ENCODE measurements at places on chromosomes 2 and 18.

DNA sequence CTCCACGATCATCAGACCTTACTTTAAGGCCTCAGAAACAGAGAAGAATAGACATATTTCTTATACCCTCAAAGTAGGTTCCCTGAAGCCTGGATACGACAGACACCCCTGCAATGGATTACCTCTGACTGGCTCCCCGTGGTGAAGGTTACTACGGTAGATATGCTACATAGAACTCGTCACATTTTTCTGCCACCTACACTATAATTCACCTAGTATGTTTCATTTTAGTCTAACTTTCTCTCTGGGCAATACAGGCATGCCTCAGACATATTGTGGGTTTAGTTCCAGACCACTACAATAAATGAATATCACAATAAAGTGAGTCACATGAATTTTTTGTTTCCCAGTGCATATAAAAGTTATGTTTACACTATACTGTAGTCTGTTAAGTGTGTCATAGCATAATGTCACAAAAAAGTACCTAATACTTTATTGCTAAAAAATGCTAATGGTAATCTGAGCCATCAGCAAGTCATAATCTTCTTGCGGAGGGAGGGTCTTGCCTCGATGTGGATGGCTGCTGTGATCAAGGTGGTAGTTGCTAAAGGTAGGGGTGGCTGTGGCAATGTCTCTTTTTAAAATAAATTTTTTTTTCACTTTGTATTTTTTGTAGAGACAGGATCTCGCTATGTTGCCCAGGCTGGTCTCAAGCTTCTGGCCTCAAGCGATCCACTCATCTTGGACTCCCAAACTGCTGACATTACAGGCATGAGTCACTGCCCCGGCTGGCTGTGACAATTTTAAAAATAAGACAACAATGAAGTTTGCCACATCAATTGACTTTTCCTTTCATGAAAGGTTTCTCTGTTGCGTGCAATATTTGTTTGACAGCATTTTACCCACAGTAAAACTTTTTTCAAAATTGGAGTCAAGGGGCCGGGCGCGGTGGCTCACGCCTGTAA lies 64.6 kb downstream of the TGIF1 start:
- H3K27me3 ChIP-seq: no peaks in the 10 kb centered on the region
- H3K27ac ChIP-seq: no peak overlapping the region
- DNase-seq: no peak
- no peaks in the 10 kb centered on the region for H3K4me1 ChIP-seq
- no peaks in the 10 kb centered on the region for H3K36me3 ChIP-seq

DNA sequence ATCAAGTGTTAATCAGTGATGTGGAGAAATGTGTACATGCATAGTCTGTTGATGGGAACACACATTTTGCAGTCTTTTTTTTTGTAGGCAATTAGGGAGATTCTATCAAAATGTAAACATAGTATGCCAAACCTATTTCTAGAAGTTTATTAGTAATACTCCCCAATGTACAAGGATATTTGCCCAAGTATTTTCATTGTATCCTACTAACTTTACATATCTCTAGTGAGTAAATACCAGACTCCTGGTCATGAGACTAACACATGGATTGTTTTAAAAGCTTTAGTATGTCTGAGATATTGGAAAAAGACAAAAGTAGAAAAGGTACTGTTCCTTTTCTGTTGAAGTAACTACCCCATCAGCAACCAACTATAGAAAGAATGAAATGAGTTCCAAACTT lies 513.0 kb downstream of the PTPRM start:
- no peak overlapping the region for H3K27ac ChIP-seq
- H3K36me3 ChIP-seq: no peaks in the 10 kb centered on the region
- no peaks in the 10 kb centered on the region for H3K27me3 ChIP-seq
- H3K4me1 ChIP-seq: peaks cover 2% of the 10 kb centered on the region
- no peak overlapping the region for H3K4me3 ChIP-seq
- DNase-seq: no peak

- DNase-seq: no peak
- no peaks in the 10 kb centered on the region for H3K36me3 ChIP-seq
- no peaks in the 10 kb centered on the region for H3K4me1 ChIP-seq
- H3K4me3 ChIP-seq: no peak overlapping the region
- no peak overlapping the region for H3K27ac ChIP-seq
- H3K27me3 ChIP-seq: no peaks in the 10 kb centered on the region
Measured at GRCh38 chr2:105324732-105325131, 4.8 kb downstream of the TGFBRAP1 start.

DNA sequence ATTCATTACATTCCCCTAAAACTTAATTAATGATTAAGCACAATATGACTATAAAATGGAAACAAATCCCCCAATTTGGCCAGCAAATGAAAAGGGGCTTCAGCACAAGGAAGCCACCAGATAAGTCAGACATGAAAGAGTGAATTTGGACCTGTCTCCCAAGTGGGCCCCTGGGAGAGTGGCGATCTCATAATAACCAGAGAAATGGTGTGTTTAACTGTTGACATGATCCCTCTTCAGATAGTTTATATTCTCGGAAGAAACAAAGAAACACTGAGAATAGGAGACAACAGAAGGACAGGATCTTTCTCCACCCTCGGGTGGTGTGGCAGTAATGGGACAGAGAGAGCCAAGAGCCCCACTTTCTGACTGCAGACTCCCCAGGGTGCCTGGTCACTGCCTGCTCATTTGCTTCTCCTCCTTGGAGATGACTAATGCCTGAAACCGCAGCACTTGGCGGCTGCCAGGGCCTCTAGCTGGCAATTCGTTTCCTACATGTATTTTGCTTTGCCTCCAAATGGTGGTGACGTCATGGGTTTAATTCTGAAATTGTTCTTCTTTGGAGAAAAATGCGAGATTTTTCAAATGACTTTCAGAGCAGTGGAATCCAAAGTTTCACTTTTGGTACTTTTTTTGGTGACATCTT lies 46.4 kb upstream of the SPP2 start:
- H3K27me3 ChIP-seq: no peaks in the 10 kb centered on the region
- no peaks in the 10 kb centered on the region for H3K36me3 ChIP-seq
- DNase-seq: no peak
- no peaks in the 10 kb centered on the region for H3K4me1 ChIP-seq

DNA sequence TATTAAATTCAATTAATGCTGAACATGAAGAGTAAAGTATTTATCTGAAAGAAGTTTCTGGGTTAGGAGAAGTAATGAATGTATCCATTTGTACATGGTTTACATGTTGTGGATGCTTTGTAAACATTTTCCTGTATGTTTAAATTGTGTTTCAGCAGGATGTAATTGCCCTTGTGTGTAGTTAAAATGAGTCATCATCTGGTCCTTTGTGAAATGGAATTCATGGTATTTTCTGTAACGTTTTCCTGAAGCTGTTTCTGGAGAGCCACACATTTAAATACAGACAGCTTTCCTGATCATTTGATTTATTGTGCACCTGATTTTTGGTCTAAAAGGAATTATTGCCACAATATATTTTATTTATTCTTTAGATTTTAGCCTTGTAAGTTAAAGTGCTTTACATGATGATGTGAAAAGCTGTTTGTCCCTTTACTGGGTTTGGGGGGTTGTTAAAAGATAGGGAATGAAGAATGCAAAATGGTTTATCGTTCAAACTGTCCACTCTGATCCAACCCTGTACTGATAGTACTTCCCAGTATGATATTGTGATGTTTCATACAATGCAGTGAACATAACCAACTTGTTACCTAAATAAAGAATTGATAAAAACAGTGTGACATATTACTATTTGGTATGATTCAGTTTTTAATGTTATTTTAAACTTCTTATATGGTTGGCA lies 41.7 kb upstream of the SLC3A1 start:
- DNase-seq: no peak
- H3K4me3 ChIP-seq: no peak overlapping the region
- no peak overlapping the region for H3K27ac ChIP-seq
- H3K27me3 ChIP-seq: no peaks in the 10 kb centered on the region
- H3K4me1 ChIP-seq: no peaks in the 10 kb centered on the region

DNA sequence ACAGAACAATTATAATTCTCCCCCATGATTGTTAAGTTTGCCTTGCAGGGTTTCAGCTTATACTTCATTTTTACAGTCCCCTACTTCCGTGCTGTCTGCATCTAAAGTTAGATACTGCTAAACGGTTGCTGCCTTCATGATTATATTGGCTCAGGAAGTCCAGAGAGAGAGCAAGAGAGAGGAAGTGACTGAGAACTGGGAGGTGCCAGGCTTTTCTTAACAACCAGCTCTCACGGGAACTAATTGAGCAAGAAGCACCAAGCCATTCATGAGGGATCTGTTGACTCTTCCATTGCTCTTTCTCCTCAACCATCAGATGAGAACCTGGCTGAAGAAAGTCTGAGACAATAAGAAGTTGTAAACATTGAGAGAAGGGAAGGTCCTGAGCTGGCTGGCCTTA lies 125.5 kb upstream of the SIX2 start:
- no peaks in the 10 kb centered on the region for H3K36me3 ChIP-seq
- no peaks in the 10 kb centered on the region for H3K4me1 ChIP-seq
- H3K27ac ChIP-seq: no peak overlapping the region
- H3K4me3 ChIP-seq: no peak overlapping the region
- no peaks in the 10 kb centered on the region for H3K27me3 ChIP-seq

GRCh38 chr2:88160517-88160916 lies 9.6 kb upstream of the THNSL2 start:
- H3K27ac ChIP-seq: no peak overlapping the region
- DNase-seq: no peak
- H3K27me3 ChIP-seq: no peaks in the 10 kb centered on the region
- H3K4me3 ChIP-seq: no peak overlapping the region

GRCh38 chr2:237863689-237864443 lies 4.4 kb downstream of the RAMP1 start:
- no peaks in the 10 kb centered on the region for H3K36me3 ChIP-seq
- DNase-seq: no peak
- H3K27me3 ChIP-seq: peaks cover 12% of the 10 kb centered on the region
- no peak overlapping the region for H3K27ac ChIP-seq
- H3K4me3 ChIP-seq: no peak overlapping the region

DNA sequence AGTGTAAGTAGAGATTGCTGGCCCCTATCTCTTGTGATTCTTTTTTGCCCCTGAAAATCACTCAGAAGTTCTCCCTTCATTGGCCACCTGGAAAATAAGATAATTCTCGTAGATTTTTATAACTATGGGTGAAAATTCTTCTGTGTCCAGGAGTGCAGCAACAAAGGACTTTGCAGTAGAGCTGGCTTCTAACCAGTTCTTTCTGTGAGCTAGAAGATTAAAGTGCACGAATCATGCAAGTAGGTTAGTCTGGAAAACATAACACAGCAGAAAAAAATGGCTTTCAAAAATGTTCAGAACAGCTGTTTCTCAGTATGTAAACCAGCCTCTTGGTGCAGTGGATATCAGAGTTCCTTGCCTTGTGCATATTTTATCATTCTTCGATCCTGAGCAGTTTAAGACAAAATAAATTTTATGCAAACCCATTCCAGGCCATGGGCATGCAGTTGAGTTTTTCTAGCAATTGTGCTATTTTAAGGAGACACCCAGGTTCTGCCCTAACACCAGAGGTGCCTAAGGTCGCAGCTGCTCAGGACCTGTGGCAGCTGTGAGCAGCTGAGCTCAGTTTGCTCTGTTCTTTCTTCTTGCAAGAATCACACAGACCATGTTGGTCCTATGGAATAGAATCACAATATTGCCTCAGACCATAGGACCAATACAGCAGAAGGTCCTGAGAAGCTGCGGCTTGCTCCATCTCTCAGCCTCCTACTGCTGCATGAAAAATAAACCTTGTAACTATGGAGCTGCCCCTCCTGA lies 80.9 kb upstream of the BCL2L11 start:
- DNase-seq: no peak
- H3K27me3 ChIP-seq: no peaks in the 10 kb centered on the region
- H3K4me1 ChIP-seq: no peaks in the 10 kb centered on the region
- no peak overlapping the region for H3K27ac ChIP-seq
- H3K36me3 ChIP-seq: no peaks in the 10 kb centered on the region
- no peak overlapping the region for H3K4me3 ChIP-seq

DNA sequence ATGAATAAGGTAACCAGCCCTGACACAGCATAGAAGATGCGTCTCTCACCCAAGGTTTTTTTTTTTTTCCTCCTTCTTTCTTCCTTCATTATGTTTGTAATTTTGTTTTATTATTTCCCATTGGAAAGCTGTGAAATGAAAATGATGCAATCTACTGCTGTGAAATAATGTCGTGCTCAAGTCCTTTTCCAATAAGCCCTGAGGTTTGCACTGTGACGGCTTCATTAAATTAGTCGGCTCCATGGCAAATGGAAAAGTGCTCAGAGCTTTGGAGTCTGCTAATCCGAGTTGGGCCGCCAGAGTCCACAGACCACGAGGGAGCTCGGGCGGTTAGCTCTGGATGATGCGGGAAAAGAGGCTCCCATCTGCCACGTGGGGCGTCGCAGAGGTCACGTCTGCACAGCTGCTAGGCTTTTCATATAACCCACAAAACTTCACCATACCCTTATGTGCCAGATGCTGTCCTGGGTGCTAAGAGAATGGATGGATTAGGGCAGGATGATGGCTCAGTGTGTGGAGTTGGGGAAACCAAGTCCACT lies 92.3 kb upstream of the CAPN13 start:
- DNase-seq: no peak
- no peaks in the 10 kb centered on the region for H3K27me3 ChIP-seq
- H3K36me3 ChIP-seq: no peaks in the 10 kb centered on the region
- no peaks in the 10 kb centered on the region for H3K4me1 ChIP-seq

DNA sequence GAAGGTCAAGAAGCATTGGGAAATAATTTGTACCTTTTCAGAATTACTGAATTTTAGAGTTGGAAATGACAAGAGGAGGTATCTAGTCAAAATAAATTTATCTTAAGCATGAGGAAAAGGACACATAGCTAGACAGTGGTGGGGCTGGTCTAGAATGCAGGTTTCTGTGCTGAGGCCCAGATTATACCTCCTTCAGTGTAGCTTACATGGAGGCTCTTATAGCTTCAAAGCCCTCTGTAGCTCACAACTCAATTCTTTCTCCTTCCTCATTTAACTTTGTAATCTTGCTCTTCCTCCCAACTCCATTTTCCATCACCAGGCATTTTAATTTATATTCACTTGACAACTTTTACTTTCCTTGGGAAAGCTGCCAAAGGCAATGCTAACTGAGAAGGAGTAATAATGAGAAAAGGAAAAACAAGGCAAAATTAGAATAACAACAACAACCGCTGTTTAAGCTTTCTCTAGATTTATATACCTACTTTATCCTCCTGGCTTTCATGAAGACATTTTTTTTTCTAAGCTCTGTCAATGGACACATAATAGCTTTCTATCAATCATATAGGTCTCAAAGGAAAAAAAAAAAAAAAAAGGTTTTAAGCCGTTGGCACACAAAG lies 58.5 kb downstream of the CLHC1 start:
- no peaks in the 10 kb centered on the region for H3K36me3 ChIP-seq
- DNase-seq: no peak
- H3K4me1 ChIP-seq: no peaks in the 10 kb centered on the region
